ENCODE measurements at places on chromosomes 4 and X. TPM values are rescaled to one million over a fixed set of nuclear protein-coding genes. Genes with fewer than 3 reads are reported as not detected.

The SSX2 gene
- not detected for total RNA-seq

The EPGN gene
- total RNA-seq, result not detected

GRCh38 chr4:5705647-5706320 lies 2.6 kb downstream of the EVC2 start:
- DNase-seq, result no peak

The DCAF8L2 gene
- total RNA-seq, result not detected

- DNase-seq, result peak; percentile 24
These were observed 2.6 kb upstream of the KIAA0232 start for GRCh38 chr4:6779667-6780565.
